ENCODE measurements at places on chromosomes 16 and 17. TPM values are rescaled to one million over a fixed set of nuclear protein-coding genes. Genes with fewer than 3 reads are reported as not detected.

PLK1 gene
- 5.0 TPM for total RNA-seq

SOX9 gene
- total RNA-seq: 36.9 TPM

- H3K36me3 ChIP-seq: no peaks in the 10 kb centered on the region
- no peak overlapping the region for H3K27ac ChIP-seq
- H3K27me3 ChIP-seq: no peaks in the 10 kb centered on the region
- no peak overlapping the region for H3K4me3 ChIP-seq
- DNase-seq: no peak
Measured at GRCh38 chr16:72050769-72051464, 3.4 kb upstream of the HP start.

- H3K36me3 ChIP-seq: no peaks in the 10 kb centered on the region
- no peak for DNase-seq
- H3K4me3 ChIP-seq: no peak overlapping the region
Measured at GRCh38 chr16:6279286-6279685, 1053.4 kb upstream of the RBFOX1 start.

KRTAP16-1 gene
- not detected for total RNA-seq

DNA sequence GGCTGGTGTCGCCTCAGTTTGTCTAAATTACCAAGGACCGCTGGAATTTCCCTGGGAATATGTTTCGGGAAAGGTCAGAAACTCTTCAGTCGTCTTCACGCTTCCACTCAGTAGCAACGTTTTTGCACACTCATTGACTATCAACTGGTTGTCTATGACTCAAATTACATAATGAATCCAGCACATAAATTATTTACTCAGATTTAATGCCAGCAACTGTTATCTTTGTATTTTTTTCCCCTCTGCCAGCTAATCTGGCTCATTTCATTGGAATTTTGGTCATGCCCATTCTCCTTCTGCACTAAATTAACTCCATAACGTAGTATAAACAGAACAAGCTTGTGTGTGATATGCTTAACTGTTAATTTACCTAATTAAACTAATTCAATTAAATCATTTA, 372.7 kb upstream of the ZFHX3 start:
- H3K27me3 ChIP-seq: no peaks in the 10 kb centered on the region
- no peak overlapping the region for H3K4me3 ChIP-seq
- DNase-seq: no peak
- no peaks in the 10 kb centered on the region for H3K36me3 ChIP-seq
- H3K27ac ChIP-seq: no peak overlapping the region

DNA sequence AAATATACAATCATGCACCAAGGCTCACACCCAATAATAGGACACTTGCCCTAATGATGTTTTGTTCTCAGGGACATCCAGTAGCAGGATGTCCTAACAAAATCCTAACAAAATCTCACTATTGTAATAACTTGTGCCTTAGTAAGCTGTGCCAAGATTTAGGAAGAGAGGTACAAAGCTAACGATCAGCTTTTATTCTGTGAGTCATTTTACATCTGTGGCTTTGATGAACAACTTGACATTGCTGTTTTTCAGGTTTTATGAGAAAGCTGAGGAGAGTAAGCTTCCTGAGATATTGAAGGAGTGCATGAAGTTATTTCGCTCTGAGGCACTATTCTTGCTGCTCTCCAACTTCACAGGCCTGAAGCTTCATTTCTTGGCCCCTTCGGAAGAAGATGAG, 18.9 kb downstream of the OGFOD1 start:
- DNase-seq: no peak
- H3K4me1 ChIP-seq: no peaks in the 10 kb centered on the region
- no peaks in the 10 kb centered on the region for H3K27me3 ChIP-seq
- H3K4me3 ChIP-seq: no peak overlapping the region

- DNase-seq: peak; percentile 69
- no peaks in the 10 kb centered on the region for H3K27me3 ChIP-seq
- H3K36me3 ChIP-seq: no peaks in the 10 kb centered on the region
- H3K4me3 ChIP-seq: no peak overlapping the region
Measured at GRCh38 chr16:20675488-20676267, 21.8 kb downstream of the ACSM1 start.

- DNase-seq: no peak
- H3K36me3 ChIP-seq: no peaks in the 10 kb centered on the region
Measured at GRCh38 chr17:19492141-19492540, 41.5 kb upstream of the SLC47A1 start.

SPATA32 gene
- total RNA-seq: not detected

HYDIN gene
- total RNA-seq: 0.52 TPM

CFAP97D1 gene
- not detected for total RNA-seq

- peaks cover 4% of the 10 kb centered on the region for H3K4me1 ChIP-seq
- DNase-seq: no peak
- no peaks in the 10 kb centered on the region for H3K27me3 ChIP-seq
- no peak overlapping the region for H3K27ac ChIP-seq
- H3K4me3 ChIP-seq: no peak overlapping the region
Measured at GRCh38 chr17:65975878-65976277, 216.1 kb downstream of the CEP112 start.

PIRT gene
- not detected for total RNA-seq

- peaks cover 15% of the 10 kb centered on the region for H3K4me1 ChIP-seq
- H3K27ac ChIP-seq: no peak overlapping the region
- no peak overlapping the region for H3K4me3 ChIP-seq
Measured at GRCh38 chr16:80048250-80048649, 447.7 kb upstream of the MAF start.

XPO6 gene
- 111 TPM for total RNA-seq

DNA sequence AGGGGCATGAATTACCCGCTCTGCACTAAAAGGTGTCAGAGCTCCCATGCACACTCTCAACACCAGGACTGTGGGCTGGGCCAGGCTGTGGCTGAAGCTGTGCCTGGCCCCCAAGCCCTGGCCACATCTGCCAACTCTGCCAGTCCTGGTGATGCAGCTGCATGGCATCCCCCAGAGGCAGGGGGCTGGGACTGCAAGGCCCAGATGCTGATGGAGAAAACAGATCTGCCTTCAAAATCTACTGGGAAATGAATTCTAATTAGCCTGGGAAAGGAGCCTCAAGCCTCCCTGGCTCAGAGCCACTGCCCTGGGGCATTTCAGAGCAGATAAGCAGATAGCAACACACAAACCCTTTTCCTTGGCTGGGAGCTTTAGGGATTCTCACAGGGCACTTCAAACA, 3.4 kb downstream of the CHST6 start:
- H3K27ac ChIP-seq: no peak overlapping the region
- no peak for DNase-seq
- H3K4me3 ChIP-seq: no peak overlapping the region
- no peaks in the 10 kb centered on the region for H3K36me3 ChIP-seq
- peaks cover 12% of the 10 kb centered on the region for H3K27me3 ChIP-seq

DNA sequence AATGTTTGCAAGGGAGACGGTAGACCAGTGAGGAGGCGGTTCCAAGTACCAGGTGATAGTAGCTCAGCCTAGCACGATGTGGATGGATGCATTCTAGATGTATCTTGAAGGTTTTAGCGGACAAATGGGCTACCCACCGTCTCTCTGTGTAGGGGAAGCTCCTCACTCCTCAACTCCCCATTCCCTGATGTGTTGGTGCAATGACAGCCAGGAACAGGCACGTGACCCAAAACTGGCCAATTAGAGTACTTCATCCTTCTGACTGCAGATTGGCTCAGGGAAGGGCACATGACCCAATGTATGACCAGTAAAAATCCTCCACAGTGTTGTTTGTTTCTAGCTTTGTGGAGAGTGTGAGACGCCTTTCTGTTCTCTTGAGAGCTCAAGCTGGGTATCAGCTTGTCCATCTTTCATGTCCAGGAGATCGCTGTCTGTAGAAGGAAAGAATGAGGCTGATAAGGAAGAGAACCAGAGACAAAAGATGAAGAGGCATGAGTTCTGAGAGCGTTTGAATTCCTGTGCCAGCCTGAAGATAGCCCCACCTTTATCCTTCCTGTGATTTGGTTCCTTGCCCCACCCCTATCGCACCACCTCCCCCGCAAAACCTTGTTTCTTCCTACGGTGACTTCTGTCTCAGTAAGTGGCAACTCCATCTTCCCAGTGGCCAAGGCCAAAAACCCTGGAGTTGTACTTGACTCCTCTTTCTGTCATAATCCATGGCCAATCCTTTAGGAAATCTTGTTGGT, 2.3 kb upstream of the BORCS6 start:
- DNase-seq: peak; percentile 90
- H3K36me3 ChIP-seq: no peaks in the 10 kb centered on the region
- peak overlapping the region; percentile 63 for H3K27ac ChIP-seq
- no peak overlapping the region for H3K4me3 ChIP-seq
- peaks cover 12% of the 10 kb centered on the region for H3K4me1 ChIP-seq
- no peaks in the 10 kb centered on the region for H3K27me3 ChIP-seq

UMOD gene
- total RNA-seq: not detected

DNA sequence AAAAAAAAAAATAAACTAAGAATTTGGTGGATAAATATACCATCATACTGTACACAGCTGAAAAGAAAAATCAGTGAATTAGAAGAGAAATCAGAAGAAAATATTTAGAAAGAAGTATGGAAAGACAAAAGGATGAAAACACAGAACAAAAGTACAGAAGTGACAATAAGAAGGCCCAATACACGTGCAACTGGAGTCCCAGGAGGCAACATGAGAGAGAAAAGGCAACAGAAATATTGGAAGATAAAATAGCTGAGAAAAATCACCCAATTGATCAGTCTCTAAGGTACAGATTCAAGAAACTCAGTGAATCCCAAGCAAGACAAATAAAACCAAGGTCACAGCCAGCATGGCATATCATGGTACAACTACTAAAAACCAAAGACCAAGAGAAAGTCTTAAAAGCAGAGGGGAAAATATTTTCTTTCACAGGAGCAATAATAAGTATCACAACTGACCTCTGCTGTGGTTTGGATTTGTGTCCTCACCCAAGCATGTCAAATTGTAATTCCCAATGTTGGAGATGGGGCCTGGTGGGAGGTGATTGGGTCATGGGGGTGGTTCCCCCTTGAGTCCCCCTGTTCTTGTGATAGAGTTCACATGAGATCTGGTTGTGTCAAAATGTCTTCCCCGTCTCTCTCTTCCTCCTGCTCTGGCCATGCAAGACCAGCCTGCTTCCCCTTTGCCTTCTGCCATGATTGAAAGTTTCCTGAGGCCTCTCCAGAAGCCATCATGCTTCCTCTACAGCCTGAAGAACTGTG, 20.2 kb upstream of the ENGASE start:
- H3K36me3 ChIP-seq: no peaks in the 10 kb centered on the region
- H3K4me3 ChIP-seq: no peak overlapping the region
- no peaks in the 10 kb centered on the region for H3K27me3 ChIP-seq
- no peaks in the 10 kb centered on the region for H3K4me1 ChIP-seq
- DNase-seq: no peak
- H3K27ac ChIP-seq: no peak overlapping the region

DNA sequence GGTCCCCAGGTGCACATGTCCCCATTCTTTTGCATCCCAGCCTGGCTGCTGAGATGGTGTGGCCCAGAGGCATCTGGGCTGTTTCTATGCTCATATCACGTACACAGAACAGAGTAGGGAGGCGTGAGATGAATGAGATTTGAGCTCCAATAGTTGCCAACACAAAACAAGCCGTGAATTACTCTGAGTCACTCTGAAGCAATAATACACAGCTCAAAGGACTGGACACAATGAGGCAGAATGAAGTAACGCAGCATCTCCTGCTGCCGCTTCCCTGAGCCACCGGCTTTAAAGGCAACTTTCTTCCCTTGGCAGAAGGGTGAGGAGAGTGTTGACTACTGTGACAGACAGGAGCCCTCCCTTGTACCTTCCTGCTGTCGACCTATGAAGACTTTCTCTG, 33.9 kb upstream of the CLEC18B start:
- no peak overlapping the region for H3K4me3 ChIP-seq
- no peaks in the 10 kb centered on the region for H3K4me1 ChIP-seq
- H3K36me3 ChIP-seq: no peaks in the 10 kb centered on the region
- peak overlapping the region; percentile 68 for H3K27ac ChIP-seq

TMEM88 gene
- 59.6 TPM for total RNA-seq

SEPTIN12 gene
- not detected for total RNA-seq

GRCh38 chr17:79057737-79058385, 16.8 kb upstream of the ENGASE start:
- no peaks in the 10 kb centered on the region for H3K4me1 ChIP-seq
- no peak for DNase-seq
- H3K27me3 ChIP-seq: no peaks in the 10 kb centered on the region

DNA sequence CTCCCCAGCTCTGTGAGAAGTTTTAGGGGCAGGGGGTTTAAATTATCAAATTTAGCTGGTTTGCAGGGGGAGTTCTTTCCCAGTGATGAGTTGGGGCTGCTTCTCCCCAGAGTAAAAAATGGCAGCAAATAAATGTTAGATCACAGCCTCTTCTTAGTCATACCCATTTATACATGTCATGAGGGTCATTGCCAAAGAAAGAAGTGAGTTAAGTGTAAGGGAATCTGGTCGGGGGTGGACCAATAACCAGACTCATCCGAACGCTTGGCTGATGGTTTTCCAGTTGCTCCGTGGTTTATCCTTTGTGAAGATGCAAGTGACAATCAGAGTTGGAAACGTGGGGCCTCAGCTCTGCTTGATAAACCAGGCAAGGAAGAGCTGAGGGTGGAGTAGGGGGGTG, 87.1 kb downstream of the PLXDC1 start:
- H3K36me3 ChIP-seq: no peaks in the 10 kb centered on the region
- peaks cover 14% of the 10 kb centered on the region for H3K4me1 ChIP-seq
- no peak overlapping the region for H3K4me3 ChIP-seq
- DNase-seq: no peak
- H3K27me3 ChIP-seq: no peaks in the 10 kb centered on the region

SLC13A2 gene
- 1.2 TPM for total RNA-seq

DNA sequence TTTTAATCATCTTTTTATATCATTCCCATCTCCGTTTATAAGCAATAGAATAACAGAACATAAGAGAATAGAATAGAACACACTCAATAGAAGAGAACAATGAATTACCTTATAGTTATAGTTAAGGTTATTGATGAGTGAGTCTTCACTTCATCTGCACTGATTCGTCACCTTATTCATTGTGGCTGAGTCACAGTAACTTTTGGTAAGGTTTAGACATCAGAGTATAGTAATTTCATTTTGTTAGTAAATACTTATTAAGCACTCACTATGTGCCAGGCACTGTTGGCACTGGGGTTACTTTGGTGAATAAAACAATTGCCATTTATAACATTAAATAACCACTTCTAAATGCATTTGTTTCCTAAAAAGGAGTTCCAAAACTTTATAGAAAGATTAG, 22.5 kb downstream of the PHKB start:
- DNase-seq: no peak
- H3K4me1 ChIP-seq: no peaks in the 10 kb centered on the region
- H3K4me3 ChIP-seq: no peak overlapping the region
- H3K27me3 ChIP-seq: no peaks in the 10 kb centered on the region

NQO1 gene
- total RNA-seq: 131 TPM

CDK12 gene
- total RNA-seq: 33.8 TPM

DNA sequence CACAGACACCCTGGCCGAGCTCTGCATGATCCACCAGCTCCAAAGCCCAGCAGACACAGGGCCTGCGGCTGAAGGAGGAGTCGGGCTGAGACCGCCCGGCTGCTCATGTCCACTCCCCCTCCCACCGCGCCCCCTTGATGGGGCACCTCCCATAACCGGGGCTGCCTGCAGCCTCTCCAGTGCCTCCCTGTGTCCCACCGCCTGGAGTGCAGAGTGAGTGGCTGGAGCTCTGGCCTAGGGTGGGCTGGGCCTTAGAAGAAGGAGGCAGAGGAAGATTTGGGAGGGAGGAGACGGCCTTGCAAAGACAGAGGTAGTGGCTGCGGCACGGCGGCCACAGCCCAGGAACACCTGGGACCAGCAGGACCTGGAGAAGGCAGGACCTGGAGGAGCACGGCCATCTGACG, 4.0 kb downstream of the CBFA2T3 start:
- H3K27me3 ChIP-seq: no peaks in the 10 kb centered on the region
- H3K27ac ChIP-seq: no peak overlapping the region
- DNase-seq: peak; percentile 27
- H3K4me1 ChIP-seq: no peaks in the 10 kb centered on the region
- no peaks in the 10 kb centered on the region for H3K36me3 ChIP-seq

GRCh38 chr16:30535106-30535776, 583 bp upstream of the ZNF747 start:
- H3K27me3 ChIP-seq: no peaks in the 10 kb centered on the region
- DNase-seq: no peak
- H3K4me3 ChIP-seq: peak overlapping the region; percentile 53
- H3K27ac ChIP-seq: peak overlapping the region; percentile 97
- H3K4me1 ChIP-seq: peaks cover 22% of the 10 kb centered on the region
- no peaks in the 10 kb centered on the region for H3K36me3 ChIP-seq

Measured in hepatocyte (in vitro differentiated cells).